ENCODE measurements at places on chromosomes 16 and 17.

DNA sequence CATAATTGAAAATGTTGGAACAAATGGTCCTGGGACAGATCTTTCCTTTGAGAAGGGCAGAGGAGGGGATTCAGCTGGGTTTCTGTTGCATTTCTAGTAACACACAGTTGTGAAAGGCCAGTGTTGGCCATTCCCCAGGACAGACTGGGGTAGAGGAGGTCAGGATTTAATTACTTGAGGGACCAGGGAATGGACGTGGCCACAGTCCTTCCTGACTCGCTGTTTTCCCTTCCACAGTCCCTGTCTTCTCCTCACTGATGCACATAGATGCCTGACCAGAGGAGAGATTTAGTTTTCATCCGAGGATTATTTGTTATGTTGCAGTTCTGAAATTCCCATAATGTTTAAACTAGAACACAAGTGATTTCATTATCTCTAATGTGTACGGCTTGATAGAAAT, 25.2 kb upstream of the HEATR6 start:
- no peak for DNase-seq

DNA sequence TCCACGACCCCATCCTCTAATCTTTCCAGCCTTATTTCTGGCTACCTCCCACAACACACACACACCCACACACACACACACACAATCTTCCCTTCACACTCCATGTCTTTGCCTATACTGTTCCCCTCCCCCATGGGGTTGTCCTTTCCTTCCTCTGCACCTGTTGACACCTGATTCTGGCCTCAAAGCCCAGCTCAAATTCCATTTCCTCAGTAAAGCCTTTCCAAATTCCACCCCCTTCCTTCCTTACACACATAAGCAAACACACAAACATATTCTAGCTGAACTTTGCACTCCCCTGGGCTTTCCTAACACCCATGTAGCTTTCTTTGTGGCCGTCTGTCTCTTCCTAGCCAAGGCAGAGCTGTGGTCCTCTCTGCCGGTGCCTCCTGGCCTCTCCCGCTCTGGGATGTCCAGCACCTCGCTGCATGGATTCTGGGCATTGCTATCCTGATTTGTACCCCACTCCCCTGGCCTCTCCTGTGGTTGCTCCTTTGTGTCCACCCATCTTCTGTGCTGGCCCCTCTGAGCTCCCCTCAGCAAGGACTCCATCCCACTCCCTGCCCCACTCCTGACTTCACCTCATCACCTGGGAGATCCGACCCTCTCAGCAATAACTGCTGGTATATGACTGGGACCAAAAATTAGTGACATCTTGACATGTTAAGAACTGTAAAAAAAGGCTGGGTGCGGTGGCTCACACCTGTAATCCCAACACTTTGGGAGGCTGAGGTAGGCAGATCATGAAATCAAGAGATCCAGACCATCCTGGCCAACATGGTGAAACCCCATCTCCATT, 8.4 kb upstream of the SRCIN1 start:
- DNase-seq: no peak

DNA sequence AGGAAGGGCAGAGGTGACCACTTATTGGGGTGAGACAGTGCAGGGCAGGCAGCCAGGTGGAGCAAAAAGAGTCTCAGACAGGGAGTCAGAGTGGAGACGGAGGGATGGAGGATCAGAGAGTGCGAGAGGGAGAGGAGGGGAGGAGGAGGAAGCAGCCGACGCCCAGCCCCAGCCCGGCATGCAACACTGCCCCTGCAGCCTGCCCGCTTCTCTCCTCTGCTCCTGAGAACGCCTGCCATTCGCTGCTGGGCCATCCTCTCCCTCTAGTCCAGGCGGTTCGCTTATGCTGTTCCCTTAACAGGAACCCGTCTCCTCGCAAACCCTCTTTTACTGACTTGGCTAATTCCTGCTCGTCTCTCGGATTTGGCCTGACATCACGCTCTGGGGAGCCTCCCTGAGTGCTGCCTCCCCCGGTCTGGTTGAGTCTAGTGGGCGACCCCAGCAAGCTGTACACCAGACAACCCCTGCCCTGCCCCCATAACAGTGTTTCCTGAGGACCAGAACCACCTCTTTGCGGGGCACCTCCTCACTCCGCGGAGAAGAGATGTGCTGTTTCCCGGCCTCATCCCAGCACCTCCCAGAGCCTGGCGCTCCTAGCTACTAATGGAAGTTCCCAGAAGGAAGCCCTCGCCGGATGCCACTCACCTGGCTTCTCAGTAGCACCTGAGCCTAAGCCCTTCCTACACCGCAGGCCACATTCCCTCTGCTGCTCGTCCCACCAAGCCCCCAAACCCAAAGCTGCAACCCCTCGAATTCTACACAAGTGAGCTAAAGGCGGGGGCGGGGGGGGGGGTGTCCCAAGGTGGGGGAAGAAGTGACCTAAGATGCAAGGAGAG, 61.2 kb upstream of the CCL1 start:
- DNase-seq: no peak

- DNase-seq: no peak
Measured at GRCh38 chr17:69769050-69769449, 306.0 kb upstream of the KCNJ16 start.

DNA sequence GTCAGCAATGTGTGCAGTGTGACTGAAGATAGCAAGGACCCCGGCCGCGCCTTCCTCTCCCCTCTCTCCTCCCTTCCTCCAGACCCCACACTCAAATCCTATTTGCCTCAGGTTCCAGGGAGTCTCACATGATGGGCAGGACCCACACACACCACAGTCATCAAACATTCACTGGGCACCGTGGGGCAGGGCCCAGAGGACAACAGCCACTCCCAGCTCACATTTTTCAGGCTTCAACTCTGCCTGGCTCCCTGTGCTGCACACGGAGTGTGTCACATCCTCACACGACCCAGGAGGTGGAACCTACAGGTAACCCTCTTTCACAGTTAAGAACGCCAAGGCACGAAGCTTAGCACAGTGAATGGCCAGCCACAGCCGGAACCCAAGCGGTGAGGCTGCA, 30.5 kb downstream of the PEMT start:
- DNase-seq: no peak

GRCh38 chr17:80771612-80772005, 220.0 kb upstream of the CHMP6 start:
- no peak for DNase-seq

DNA sequence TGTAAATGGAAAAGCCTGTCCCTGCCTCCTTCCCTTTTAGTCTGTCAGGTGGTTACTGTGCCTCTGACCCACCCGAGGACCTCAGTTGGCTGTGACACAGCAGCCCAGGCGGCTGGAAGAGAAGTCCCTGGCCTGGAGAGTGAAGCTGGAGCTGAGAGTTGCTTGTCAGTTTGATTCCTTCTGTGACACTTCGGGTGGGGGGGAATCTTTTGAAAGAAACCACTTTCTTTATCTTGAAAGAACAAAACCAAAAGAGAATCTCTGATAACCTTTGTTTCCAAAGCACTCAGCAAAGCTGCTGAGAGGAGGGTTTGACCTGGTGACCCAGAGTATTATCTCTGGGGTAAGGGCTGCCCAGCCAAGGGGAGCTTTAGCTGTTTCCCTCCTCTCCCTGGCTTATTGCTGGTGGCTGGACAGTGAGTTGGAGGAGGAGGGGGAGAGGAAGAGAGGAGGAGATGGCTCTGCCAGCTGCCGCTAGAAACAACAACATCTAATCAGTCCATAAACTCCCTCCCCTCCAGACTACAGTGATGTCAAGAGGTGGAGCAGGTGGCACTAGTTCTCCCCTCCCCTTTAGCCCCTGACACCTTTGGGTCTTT, 34.0 kb downstream of the YPEL2 start:
- DNase-seq: peak; percentile 35

DNA sequence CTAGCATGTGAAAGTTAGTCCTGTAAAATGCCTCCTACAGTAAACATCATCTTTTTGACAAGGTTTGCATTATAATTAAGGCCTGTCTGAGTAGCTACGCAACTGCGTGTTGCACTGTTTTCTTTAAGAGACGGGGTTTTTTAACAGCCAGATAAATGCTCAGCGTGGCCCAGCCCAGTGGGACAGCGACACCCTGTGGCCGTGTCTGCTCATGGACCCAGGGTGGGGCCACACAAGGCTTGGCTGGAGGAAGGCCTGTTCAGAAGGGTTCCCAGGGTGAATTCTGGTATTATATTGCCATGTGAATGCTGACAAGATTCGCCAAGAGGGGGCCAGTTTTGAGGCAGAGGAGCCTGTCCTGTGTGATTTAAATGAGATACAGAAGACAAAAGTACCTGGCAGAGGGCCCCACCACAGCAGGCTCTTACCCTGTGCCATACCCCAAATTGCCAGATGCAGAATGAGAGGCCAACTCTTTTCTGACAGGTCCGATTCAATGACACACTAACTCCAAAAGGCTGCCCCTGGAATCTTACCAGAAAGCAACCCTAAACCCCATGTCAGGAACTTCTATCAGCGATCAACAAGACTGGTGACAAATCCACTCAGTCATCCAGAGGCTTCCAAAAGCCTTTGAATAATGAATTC, 65.9 kb upstream of the IRX6 start:
- DNase-seq: peak; percentile 71

- no peak for DNase-seq
Measured at GRCh38 chr17:48734333-48735061, 5.9 kb upstream of the HOXB13 start.
